A673 (cell line): ENCODE measurements at places on chromosomes 6 and 20. TPM values are rescaled to one million over a fixed set of nuclear protein-coding genes. Genes with fewer than 3 reads are reported as not detected.

IPCEF1 gene
- 1.4 and 1.6 TPM in 2 replicates for total RNA-seq

MYT1 gene
- total RNA-seq: not detected in 2 replicates

RAE1 gene
- total RNA-seq: 59.4 and 70.9 TPM in 2 replicates

RNF182 gene
- total RNA-seq: 20.7 and 20.8 TPM in 2 replicates

TRIM15 gene
- not detected in 2 replicates for total RNA-seq

DNA sequence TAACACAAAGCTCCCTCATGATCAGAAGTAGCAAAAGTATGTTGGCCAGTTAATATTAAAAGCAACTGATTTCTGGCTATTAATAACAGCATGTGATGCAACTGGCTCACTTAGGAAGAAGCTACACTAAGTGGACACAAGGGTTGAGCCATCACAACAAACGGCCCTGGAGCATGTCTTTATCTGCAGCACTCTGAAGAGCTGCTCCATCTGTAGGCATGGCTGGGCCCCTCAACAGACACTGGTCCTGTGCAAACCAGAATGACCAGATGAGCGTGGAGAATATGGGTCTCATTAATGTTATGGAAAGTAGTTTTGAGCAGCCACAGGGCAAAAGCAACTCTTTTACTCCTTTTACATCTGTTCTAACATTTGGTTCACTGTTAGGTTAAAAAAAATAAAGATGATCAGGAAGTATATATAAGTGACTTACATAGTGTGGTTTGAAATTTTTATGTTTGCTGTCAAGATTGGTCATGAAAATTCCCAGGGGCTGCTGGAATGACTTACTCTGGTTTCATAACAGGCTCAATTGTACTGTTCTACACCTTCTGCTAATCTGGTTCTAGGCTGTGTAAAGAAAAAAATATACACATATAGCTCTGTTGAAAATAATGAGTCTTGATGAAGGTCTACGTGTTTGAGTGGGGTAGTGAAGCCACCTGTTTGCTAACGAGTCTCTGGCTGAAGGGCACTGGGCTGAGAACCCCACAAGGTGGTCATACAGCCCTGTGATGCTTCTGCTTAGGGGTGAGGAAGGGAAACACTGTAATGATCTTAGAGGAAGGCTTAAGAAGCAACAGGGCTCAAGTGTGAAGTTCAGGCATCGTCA is 58.1 kb downstream of the INSM1 start:
- DNase-seq: no peak
- no peak overlapping the region for H3K4me3 ChIP-seq
- no peaks in the 10 kb centered on the region for H3K27me3 ChIP-seq
- no peaks in the 10 kb centered on the region for H3K4me1 ChIP-seq
- no peak overlapping the region for H3K27ac ChIP-seq

DNA sequence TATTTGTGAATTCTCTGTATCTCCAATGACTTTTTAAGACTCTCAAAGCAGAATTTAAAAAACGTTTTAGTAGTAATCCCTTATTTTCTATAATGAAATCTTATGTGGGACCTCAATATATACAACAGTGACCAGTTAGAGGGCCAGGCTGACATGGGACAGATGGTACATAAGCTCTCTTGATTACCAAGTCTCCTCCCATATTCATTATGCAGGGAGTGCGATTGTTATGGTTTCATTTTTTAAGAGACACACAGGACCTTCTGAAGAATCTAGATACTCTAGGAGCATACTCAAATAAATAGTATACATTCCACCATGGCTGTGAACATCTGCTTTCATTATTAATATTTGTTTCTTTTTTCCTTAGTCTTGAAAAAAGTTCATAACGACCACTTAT is 43.5 kb downstream of the GCLC start:
- H3K36me3 ChIP-seq: peaks cover 23% of the 10 kb centered on the region
- DNase-seq: no peak
- H3K27me3 ChIP-seq: no peaks in the 10 kb centered on the region
- no peak overlapping the region for H3K27ac ChIP-seq
- no peaks in the 10 kb centered on the region for H3K4me1 ChIP-seq

DNA sequence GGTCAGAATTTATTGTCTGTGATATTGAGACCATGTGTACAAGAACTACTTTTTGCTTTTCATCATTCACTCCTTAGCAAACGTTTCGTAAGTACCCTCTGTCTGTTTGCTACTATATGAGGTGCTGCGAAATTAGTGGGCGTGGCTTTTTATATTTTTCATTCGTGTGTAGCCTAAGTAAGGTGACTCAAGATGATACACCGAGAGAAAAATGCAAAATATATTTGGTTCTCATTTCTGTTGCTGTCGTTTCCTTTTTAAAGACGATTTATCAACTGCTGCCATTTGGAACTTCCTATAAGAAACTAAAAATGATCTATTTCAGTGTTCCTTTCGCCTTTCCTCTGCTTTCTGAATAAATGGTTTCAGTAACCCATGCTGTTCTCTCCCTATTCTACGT is 61.2 kb downstream of the VAPB start:
- peaks cover 8% of the 10 kb centered on the region for H3K36me3 ChIP-seq
- H3K4me1 ChIP-seq: no peaks in the 10 kb centered on the region
- DNase-seq: no peak
- no peak overlapping the region for H3K4me3 ChIP-seq
- no peaks in the 10 kb centered on the region for H3K27me3 ChIP-seq

DNA sequence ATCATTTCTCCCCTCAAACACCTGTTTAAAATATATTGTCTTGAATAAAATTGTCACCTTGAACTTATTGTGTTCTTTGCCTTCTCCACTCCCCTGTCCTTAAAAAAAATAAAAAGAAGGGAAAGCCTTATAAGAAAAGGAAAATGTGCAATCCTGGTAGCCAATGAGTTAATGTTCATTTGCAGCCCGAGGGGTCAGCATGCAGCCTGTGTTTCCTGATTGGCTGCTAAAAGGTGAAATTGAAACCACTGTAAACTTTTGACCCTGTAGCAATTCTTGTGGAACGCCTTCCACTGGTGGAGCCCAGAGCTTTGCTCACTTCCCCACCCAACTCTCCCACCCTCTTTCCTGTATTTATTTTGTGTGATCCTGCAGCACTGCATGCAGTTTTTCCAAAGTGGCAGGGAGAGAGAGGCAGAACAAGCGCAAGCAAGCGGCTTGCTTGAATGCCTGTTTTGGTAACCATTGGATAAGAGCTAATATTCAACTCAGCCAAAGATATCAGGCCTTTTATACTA is 74.9 kb downstream of the NCOA3 start:
- DNase-seq: peak; percentile 78
- H3K4me1 ChIP-seq: peaks cover 54% of the 10 kb centered on the region
- H3K4me3 ChIP-seq: peak overlapping the region; percentile 9
- H3K36me3 ChIP-seq: no peaks in the 10 kb centered on the region
- H3K27ac ChIP-seq: peak overlapping the region; percentile 0
- no peaks in the 10 kb centered on the region for H3K27me3 ChIP-seq

GRCh38 chr6:5468586-5468985 is 207.3 kb downstream of the FARS2 start:
- H3K4me1 ChIP-seq: peaks cover 41% of the 10 kb centered on the region
- H3K27ac ChIP-seq: peak overlapping the region; percentile 6
- H3K27me3 ChIP-seq: no peaks in the 10 kb centered on the region
- H3K4me3 ChIP-seq: no peak overlapping the region
- DNase-seq: peak; percentile 39
- no peaks in the 10 kb centered on the region for H3K36me3 ChIP-seq

DNA sequence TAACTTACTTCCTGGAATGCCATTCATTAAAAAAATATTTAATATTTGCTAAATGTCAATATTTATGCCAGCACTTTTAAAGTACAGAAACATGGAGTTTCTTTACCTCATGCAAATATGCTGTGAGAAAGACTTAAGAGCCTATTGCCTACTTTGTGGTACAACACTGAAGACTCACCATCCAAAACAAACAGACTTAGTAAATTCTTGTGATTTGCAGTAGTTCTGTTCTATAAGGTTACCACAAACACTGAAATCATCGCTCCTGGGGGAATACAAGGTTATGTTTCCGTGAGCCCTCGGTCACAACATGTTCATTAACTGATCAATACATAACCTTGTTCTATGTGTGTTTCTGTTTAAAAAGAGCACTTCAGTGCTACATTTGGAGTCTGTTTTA is 78.3 kb downstream of the ATG5 start:
- no peaks in the 10 kb centered on the region for H3K4me1 ChIP-seq
- no peak for DNase-seq
- no peaks in the 10 kb centered on the region for H3K36me3 ChIP-seq
- no peak overlapping the region for H3K4me3 ChIP-seq

DNA sequence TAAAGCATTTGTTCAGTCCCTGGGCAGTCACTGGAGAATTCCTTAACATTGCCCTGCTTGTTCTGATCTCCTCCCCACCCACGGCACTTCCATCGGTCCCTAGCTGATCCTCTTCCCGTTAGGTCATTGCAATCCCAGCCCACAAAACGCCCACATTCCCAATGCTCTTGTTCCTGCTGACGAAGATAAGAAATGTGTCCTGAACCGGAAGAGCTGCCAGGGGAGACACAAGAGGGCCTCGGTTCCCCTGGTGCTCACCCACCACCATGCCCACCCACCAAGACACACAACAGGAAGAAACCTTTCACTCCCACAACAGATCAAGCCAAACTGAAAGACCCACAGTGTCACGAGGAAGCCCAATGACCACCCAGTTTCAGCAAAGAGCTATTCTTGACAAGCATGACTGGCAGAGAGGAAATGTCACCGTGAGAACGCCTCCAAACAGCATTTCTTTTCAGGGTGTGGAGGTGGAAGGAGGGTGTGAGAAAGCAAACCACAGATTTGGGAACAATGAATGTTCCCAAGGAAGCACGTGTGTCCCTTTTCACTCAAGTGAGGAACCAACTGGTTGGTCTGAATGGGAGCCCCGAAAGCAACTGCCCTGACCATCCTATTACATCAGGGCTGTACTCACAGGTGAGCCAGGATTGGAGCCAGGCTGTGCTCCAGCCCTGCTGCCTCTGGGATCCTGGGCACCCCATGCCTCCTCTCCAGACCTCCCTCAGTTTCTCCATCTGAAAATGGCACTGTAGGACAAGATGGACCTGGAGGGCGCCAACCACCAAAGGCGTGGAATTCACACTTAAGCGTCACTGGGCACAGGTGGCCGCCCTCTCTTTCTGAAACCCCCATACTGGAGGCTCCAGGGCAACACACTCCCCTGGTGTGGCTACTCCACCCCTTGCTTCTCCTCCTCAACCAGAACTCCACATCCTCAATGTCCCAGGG is 97.5 kb downstream of the ZMYND8 start:
- DNase-seq: peak; percentile 24
- peaks cover 12% of the 10 kb centered on the region for H3K36me3 ChIP-seq
- peaks cover 13% of the 10 kb centered on the region for H3K4me1 ChIP-seq

GRCh38 chr6:22142856-22143255 is 154.0 kb downstream of the PRL start:
- H3K4me1 ChIP-seq: peaks cover 12% of the 10 kb centered on the region
- H3K27ac ChIP-seq: no peak overlapping the region
- H3K36me3 ChIP-seq: no peaks in the 10 kb centered on the region
- H3K4me3 ChIP-seq: no peak overlapping the region
- no peaks in the 10 kb centered on the region for H3K27me3 ChIP-seq
- no peak for DNase-seq

DNA sequence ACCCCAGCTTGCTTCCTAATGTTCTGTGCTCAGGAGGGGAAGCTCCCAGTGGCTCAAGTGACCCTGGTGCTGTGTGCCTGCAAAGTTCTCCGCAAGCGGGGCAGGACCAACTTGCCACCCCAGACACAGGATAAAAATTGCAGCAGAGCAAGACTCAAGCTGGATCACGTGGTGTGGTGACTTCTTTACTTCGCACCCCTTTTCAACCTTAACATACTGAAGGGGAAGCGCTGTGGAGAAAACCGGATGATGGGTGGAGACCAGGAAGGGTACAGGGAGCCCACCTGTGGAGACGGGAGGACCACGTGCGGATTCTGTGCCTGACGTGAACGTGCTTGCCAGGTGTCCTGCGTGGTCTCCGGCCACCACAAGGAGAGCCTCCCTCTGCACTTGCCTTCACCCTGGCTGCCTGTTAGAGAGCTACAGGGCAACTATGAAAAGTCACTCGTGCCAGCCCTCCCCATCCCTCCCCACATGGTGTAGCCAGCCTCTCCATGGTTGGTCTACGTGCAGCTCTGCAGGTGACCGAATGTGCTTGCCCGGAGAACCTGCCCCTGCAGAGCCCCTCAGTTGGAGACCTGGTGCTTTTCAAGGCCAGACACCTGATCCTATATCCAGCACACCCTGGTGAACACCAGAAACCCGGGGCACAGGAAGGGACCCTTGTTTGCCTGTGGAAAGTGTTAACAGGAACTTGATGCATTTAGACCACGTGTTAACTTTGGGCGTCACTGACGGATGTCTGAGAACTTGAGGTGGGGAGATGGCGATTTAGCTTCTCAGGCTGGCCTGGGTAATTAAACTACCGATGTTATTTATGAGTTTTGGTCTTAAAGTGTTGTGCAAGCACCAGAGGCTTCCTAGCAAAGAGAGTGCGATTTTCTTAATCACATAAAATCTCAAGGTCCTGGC is 23.9 kb upstream of the DACT2 start:
- peak; percentile 26 for DNase-seq
- no peak overlapping the region for H3K27ac ChIP-seq
- H3K4me1 ChIP-seq: no peaks in the 10 kb centered on the region
- H3K27me3 ChIP-seq: no peaks in the 10 kb centered on the region

DNA sequence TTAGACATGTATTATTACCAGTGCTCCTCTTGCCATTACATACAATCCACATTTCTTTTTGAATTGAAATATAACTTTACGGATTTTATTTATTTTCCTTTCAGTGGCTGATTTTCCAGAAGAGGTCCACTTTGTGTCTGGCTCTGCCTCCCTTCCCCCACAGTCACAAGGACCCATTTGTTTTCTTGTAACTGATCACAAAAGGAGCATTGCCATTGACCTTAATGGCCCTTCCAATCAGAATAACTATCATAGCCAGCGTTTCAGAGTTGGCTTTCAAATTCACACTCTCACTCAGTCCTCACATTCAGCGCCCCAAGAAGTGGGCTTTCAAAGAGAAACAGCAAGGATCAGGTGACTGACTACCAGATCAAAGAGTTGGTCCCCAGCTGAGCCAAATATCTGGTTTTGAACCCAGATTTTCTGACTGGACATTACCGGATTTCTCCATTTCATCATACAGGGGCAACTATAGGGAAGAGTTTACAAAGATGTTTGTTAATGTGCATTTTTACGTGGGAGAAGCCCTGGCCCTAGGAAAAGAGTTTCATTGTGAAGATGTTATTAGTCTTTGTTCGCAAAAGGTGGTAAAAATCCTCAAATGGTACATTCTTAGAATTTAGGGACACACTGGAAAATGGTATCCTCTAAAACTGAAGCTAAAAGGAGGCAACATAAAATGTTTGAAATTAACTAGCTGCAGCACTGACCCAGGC is 2.0 kb upstream of the SLC22A23 start:
- no peak overlapping the region for H3K4me3 ChIP-seq
- no peak for DNase-seq
- no peak overlapping the region for H3K27ac ChIP-seq
- H3K27me3 ChIP-seq: no peaks in the 10 kb centered on the region
- no peaks in the 10 kb centered on the region for H3K36me3 ChIP-seq

DNA sequence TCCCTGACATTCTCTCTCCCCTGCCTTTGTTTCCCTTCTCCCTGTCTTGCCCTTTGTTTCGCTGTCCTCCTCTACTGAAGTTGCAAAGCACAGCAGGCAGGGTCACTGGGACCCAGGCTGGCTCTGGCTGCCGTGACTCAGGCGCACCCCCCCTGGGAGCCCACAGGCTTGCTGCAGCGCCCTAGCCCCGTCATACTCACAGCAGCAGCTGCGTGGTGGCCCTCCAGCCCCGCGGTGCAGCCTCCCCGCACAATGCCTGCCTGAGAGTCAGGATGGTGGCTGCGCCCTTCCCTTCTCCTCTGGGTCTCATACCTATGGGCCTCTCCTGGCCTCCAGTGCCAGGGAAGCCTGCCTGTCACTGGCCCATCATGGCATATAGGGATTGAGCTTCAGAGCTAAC is 41.7 kb downstream of the TXNDC5 start:
- no peak overlapping the region for H3K27ac ChIP-seq
- H3K27me3 ChIP-seq: no peaks in the 10 kb centered on the region
- no peak for DNase-seq
- no peak overlapping the region for H3K4me3 ChIP-seq
- no peaks in the 10 kb centered on the region for H3K4me1 ChIP-seq
- H3K36me3 ChIP-seq: no peaks in the 10 kb centered on the region
